ENCODE measurements at places on chromosomes 6 and 20. TPM values are rescaled to one million over a fixed set of nuclear protein-coding genes. Genes with fewer than 3 reads are reported as not detected.

DNA sequence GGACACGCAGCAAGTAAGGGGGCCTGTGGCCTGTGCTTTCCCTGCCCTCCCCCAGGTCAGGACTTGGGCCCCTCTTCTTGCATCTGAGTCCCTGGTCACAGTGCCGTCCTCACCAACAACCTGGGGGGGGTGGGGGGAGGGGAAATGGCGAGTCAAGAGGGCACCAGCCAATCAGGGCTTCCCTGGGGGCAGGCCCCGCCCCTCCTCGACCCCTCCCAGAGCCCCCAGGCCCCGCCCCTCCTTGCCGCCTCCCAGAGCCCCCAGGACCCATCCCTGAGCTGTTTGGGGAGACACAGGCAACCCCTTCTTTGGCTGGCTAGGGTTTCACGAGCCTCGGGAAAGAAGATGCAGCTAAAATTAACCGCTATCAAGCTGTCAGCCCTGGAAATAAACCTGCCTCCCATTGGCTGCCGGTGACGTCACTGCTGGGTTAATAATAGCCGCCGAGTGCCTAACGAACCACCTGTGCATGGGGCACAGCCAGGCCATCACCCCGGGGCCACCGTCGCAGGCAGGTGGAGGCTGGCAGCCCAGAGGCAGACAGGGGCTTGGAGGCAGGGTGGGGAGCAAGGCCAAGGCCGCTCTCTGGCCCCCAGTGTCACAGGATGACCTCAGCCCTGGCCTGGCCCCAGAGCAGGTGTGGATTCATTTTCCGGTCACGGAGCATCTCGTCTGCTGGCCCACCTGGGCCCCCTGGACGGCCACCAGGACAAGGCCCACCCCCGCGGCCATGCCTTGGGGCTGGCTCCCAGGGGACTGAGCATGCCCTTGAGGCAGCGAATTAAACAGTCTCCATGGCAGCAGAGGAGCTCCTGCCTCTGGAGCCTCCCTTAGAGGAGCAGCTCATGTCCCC is 3.2 kb upstream of the EEF1A2 start:
- no peak for DNase-seq

DNA sequence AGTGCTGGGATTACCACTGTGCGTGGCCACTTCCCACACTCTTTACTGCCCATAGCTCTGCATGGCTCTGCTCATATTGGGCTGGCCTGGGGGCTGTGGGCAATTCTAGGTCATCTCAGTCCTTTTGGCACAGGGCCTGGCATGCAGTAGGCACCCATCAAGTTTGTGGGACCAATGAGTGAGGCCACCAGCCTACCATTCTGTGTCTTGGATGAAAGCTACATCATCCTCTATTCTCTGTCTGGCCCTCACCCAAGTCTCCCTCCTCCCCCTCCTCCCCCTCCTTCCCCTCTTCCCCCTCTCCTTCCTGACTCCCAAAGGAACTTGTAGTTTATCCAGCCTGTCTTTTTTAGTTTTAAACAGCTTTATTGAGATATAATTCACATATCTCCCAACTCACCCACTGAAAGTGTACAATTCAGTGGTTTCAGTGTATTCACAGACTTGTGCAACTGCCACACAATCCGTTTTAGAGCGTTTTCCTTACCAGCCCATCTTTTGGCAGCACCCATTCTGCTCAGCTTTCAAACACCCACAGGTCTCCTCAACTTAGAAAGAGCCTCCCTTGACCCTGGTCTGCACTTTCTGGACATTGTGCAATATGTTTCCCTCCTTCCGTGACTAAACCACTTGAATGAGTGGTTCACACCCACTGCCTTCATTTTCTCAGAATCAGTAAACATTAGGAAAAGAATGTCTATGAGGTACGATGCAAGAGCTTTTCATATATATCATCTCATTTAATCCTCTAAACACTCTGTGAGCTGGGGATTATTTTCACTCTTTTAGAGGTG is 21.5 kb upstream of the MRPS18A start:
- DNase-seq = peak; percentile 96

GRCh38 chr20:50850721-50851286 is 55.9 kb downstream of the BCAS4 start:
- no peak for DNase-seq

GRCh38 chr20:60055740-60056139 is 97.5 kb downstream of the CDH26 start:
- DNase-seq = no peak

ISM1 gene
- total RNA-seq = not detected

GRCh38 chr6:162722633-162723032 is 4.9 kb downstream of the PRKN start:
- no peak for DNase-seq

- DNase-seq = peak; percentile 90
These were observed 101.6 kb upstream of the PRSS16 start for GRCh38 chr6:27145731-27146455.

OLIG3 gene
- not detected for total RNA-seq

KCNK16 gene
- not detected for total RNA-seq

FERMT1 gene
- total RNA-seq = 16.7 TPM

DNA sequence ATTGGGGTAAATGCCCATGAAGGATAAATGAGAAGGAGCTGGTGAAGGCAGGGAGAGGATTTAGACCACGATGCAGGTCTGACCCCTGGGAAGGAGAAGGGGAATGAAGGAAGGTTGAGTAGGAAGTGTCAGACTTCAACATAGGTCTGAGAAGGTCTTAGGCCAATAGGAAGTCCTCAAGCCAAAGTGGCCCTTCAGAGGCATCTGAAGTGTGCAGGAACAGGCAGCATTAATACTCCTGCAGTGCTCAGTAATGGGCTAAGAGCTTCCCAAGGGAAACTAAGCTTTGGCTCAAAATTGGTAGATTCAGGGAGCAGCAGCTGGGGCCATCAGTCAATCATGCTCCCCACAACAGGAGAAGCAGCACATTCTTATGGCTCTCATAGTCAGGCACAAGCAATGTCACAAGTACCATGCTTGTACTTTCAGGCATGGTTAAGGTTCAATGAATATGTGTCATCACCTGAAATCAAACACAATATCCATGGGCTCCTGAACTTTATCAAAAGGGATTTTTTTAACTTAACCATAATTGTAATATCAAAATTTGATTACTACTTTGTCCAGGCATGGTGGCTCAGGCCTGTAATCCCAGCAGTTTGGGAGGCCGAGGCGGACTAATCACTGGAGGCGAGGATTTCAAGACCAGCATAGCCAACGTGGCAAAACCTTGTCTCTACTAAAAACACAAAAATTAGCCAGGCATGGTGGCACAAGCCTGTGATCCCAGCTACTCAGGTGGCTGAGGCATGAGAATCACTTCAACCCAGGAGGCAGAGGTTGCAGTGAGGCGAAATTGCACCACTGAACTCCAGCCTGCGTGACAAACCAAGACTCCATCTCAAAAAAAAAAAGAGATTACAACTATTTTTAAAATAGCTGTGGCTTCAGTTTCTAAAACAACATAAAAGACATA is 9.9 kb downstream of the RALGAPA2 start:
- no peak for DNase-seq

- no peak for DNase-seq
These were observed 41.3 kb downstream of the UTRN start for GRCh38 chr6:144326393-144326792.

CCN6 gene
- 5.4 TPM for total RNA-seq

- no peak for DNase-seq
These were observed 55.2 kb downstream of the KIF6 start for GRCh38 chr6:39669973-39670342.

DNA sequence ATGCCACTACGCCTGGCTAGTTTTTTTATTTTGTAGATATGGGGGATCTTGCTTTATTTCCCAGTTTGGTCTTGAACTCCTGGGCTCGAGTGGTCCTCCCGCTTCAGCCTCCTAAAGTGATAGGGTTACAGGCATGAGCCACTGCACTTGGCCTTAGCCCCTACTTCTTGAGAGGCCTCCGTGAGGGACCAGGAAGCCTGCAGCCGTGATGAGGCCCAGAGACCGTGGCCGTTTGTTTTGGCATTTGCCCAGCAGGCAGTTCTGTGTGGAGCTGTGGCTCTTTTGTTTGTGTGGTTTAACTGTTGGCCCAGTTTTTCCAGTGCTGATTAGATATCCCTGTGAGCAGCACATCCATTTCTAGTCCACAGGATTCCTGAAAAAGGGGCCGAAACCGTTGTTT is 39.8 kb downstream of the SRSF3 start:
- DNase-seq = peak; percentile 70

DNA sequence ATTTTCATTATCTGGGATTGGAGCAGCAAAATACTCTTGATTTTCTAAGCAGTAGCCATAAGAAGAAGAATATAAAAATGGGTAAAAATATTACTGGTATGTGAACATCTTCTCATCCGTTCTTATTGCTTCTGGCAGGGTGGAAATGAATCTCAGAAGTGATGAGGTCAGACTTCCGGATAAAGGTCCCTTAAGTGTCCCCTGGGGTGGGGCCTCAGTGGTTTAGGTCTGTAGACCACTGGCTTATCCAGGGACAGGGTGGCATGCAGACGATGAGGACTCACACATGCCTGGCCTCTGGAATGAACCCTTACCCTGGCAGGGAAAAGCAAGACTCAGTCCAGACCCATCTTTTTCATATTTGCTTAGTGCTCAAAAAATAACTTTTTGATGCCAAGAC is 143.3 kb downstream of the UST start:
- no peak for DNase-seq

DNA sequence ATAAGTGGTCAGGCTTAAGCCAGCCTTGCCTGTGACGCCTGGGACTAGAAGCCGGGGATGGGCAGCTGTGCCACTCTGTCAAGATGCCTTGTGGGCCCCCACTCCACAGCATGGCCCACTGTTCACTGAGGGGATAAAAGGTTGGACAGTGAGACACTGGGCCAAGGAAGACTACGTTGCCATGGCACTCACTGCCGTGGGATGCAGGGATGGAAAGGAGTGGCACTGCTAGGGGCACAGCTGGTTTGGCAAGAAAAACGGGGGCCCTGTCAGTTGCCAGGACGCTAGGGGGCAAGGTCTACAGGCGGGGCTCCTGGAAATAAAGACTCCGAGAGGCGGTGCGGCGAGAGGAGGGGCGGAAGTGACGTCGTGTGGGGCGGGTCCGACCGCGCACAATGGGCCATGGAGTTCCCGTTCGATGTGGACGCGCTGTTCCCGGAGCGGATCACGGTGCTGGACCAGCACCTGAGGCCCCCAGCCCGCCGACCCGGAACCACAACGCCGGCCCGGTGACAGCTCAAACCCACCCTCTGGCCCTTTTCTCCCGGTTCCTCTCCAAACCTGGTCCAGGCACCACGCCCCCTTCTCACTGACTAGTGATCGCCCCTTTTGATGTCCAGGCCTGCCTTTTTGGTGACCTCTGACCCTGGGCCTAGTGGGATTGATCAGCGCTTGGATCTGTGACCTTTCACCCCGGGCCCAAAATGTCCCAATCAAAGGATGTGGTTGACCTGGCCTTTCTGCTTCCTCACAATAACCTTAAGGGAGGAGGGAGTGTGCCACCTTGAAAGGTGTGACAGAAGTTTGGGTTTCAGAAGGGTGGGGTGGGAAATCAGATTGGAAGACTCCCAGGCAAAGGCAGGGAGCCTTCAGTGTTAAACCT is at the start of gene ATAT1:
Gene ATAT1, plus strand, starts transcription at position 391 of the 883 bp plus-strand sequence.
- DNase-seq = peak; percentile 47

DNA sequence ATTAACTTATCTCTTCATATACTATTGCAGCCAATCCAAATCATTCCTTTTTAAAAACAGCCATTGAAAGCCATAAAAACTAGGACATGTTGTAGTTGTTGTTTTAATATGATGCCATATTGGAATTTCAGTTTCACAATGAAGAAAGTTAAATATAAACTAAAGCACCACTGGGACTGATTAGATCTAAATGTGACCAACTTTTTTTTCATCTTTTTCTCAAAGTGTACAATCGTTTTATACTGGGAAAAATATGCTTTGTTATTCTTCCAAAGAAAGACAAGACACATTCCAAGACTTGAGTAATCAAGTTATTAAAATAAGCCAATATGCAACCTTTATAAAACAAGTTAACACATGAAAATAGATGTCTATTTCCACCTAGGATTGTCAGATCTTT is 68.5 kb downstream of the THEMIS start:
- peak; percentile 49 for DNase-seq

- DNase-seq = no peak
These were observed 74.1 kb downstream of the TFAP2C start for GRCh38 chr20:56702931-56703840.

DNA sequence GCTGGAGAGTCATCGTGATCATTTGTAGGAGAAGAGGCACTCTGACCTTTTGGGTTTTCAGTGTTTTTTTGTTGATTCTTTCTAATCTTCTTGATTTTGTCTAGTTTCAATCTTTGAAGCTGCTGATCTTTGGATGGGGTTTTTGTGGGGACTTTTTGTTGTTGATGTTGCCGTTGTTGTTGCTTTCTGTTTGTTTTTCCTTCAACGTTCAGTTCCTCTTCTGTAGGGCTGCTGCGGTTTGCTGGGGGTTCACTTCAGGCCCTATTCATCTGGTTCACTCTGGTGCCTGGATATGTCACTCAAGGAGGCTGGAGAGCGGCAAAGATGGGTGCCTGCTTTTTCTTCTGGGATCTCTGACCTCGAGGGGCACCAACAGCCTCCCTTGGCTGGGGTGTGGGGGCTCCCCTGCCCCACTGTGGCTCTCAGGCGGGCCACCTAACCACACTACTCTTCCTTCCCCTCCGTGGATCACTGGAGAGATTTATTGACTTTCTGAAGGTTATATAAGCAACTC is 21.5 kb upstream of the TMEM244 start:
- no peak for DNase-seq
